ENCODE measurements at places on chromosomes 11 and 22.

GRCh38 chr11:108871152-108871551, 206.3 kb downstream of the DDX10 start:
- peak; percentile 30 for DNase-seq

DNA sequence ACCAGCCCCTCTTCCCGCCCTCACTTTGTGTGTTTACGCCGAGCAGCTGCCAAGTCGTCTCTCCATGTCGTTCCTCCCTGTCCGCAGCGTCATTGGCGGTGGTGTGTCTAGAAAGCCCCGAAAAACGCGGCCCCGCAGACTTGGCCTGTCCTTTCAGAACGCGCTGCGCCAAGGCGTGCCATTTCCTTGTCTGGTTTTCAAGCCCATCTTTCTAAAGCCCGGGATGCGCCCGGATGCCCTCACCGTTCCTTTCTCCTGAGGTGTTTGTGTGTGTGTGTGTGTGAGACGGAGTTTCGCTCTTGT, 557 bp downstream of the MOV10L1 start:
- no peak for DNase-seq

- DNase-seq, result no peak
Observed at GRCh38 chr11:65952052-65952521, 6.8 kb downstream of the TSGA10IP start.

DNA sequence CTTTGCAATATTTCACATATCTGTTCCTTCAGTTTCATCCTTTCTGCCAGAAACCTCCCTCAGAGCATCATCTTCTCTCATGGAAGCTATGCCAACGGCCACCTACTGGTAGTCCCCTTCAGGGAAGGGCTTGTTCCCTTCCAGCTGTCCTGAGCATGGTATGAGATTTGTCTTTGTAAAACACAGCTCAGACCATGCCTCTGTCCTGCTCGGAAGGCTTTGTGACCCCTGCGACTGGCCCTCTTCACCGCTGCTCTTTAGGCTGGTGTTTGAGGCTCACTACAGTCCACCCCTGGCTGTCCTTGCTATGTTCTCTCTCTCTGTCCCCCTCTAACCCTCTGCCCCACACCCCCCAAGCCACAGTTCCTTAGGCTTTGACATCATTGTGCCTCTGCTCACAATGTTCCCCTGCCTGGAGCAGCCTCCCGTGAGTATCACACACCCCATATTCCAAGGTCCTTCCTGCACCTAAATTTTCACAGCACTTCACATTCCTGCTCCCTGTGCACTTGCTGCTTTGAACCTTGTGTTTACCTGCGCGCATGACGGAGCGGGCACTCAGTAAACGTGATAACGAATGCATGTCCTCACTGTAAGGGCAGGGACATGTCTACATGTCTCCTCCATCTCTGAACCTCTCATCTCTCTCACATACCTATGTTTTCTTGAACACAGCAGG, 24.0 kb upstream of the ACER3 start:
- DNase-seq, result no peak

GRCh38 chr11:14042686-14043465, 80.4 kb downstream of the SPON1 start:
- DNase-seq, result no peak

GRCh38 chr11:101706541-101706940, 122.7 kb upstream of the TRPC6 start:
- DNase-seq, result no peak

- DNase-seq, result peak; percentile 61
Observed at GRCh38 chr11:47915374-47915773, 65.0 kb upstream of the PTPRJ start.

DNA sequence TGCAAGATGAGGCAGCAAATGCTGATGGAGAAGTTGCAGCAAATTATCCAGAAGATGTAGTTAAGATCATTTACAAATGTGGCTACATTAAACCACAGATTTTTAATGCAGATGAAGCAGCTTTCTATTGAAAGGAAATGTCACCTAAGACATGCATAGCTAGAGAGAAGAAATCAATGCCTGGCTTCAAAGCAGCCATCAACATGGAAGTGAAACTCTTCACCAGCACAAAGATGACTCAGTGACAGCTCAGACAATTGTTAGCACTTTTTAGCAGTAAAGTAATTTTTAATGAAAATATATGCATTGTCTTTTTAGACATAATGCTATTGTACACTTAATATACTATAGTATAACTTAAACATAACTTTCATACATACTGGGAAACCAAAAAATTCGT, 71.4 kb downstream of the FANCF start:
- no peak for DNase-seq

- DNase-seq, result no peak
Observed at GRCh38 chr22:42747701-42748513, 27.2 kb upstream of the A4GALT start.

DNA sequence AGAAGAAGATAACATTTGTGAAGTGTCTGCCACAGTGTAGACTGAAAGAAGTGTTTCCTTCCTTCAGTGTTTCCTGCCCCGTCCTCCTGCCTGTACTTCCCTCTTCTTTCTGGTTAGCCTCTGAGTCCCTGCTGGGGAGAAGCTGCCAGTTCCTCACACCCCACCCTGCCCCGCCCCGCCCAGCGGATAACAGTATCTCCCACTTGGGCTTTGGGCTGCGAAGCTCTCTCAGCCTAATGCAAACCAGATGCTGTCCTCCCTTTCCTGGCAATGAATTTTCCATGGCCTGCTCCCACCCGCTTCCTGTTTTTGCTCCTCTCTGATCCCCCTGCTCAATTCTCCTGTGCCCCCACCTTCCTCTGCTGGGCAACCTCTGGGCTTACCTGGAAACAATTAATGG, 5.2 kb upstream of the RAB3IL1 start:
- no peak for DNase-seq

GRCh38 chr11:90192869-90193582, 29.8 kb downstream of the CHORDC1 start:
- no peak for DNase-seq

DNA sequence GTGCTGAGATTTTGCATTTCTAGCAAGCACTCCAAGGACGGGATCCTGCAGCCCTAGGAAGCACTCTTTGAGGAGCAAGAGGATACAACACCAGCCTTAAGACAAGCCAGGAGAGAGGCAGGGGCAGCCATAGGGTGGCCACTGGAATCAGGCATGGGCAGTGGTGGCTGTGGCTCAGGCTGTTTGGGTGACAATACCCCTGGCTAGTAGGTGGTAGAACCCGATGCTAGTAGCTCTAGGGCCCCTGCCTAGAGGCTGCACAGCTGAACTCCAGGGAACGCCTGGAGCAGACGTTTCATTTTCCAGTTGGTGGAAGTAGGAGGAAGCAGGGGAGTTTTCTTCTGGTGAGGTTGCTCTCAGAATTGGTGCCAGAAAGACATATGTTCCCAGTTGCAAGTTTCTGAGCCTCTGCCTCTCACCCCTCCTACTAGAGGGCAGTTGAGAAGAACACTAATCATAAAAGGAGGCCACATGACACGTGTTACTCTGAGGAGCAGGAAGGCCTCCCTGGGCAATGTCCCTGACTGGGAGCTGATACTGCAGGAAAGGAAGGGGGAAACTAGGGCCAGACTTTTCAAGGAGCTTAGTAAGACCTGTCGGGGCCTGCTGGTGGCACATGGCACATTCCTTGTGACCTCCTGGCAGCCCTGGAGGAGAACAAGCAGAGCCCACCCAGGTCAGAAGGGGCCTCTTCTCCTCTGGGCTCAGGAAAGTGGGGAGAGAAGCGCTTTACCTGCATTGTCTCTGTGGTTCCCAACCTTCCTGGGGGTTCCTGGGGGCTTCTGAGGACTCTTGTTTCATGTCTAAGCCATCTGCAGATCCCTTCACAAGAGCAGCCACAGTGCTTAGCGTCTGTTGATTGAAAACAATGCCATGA, 56.6 kb upstream of the DRD2 start:
- no peak for DNase-seq

- DNase-seq, result no peak
Observed at GRCh38 chr11:16976379-16976778, 37.8 kb downstream of the PLEKHA7 start.

DNA sequence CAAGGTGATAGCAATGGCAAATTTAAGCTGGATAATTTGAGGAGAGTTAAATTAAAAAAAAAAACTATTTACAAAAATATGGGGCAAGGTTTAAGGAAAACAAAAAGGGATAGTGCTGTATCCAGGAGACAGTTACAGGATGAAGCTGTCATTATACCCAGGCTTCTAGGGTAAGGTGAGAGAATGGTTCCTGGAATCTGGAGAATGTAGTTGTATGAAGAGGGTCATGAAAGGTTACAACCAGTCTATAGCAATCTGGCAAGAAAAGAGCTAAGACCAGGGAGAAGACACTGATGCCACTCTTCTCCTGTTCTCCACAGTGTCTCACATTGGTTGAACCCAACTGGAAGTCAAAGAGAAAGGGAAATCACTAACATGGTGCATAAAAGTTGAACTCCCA, 144.9 kb downstream of the SOX6 start:
- no peak for DNase-seq

DNA sequence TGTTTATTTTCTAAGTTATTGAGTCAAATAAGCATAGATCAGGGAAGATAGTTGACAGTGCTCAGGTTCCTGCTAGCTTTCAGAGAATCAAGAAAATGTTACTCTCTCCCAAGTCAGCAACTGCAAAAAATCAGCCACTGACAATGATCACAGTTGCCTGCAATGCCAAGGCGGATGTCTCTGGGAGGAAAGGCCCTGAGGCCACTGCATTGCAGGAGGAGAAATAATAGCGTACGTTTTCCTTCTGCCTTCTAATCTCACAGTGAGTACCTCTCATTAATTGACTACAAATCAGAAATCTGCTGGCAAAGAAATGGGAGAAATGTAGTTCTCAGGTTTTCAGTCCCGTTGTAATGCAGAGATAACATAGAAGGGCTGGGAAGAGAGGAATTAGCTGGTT, 54.0 kb upstream of the SPON1 start:
- DNase-seq, result no peak

DNA sequence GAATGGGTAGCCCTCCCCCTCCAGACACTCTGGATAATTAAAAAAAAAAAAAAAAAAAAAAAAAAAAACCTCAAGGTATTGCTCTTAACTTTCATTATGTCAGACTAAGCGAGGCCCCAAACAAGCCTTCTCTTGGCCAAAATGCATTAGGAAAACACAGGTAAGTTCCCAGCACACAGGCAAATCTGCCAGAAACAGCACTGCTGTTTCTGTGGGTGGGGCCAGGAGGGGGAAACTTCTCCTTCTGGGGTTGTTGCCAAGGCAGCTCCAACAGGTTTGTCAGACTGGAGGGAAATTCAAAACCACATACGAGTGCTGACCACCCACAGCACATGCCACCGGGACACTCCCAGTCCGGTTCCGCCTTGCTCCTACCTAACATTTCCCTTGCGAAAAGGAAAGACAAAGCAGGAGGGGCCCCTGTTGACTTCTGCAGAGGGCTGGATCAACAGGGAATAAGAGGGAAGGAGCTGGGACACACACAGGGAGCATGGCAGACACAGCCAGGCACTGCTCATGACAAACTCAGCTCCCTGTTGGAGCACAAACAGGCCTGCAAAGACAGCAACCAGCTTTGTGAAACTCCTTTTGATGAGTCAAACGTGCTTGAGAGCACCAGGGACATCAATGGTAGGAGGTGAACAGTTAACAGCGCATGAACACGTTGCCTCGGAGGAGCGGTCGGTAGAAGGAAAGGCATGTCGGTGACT, 55.0 kb downstream of the MYH9 start:
- DNase-seq, result peak; percentile 36

All from OCI-LY7 (cell line).